ENCODE measurements at places on chromosomes 7 and 10.

- DNase-seq: no peak
Measured at GRCh38 chr7:81447351-81447952, 322.4 kb downstream of the HGF start.

GRCh38 chr7:41148521-41148951 is 554.4 kb downstream of the INHBA start:
- DNase-seq: no peak

GRCh38 chr10:64773357-64773756 is 1252.2 kb downstream of the REEP3 start:
- no peak for DNase-seq

- DNase-seq: no peak
Measured at GRCh38 chr10:91096274-91096673, 124.2 kb upstream of the PCGF5 start.

DNA sequence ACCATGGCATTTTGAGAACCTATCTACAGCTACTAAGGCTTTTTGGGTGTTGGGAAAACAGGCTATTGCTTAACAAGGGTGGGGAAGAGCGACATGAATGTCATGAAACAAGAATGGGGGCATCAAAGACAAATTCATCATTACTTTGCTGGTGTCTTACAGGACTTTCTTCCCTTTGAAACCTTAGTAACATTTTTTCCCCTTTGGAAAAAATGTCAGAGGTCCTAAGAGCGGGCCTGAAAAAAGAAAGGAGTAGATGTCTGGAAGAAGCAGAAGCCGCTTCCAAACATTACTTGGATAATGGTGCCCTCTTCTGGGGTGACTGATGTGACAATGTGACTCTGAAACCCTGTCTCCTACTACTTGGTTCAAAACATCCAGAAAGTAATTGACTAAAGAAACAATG is 3.8 kb upstream of the DDX50 start:
- DNase-seq: no peak

GRCh38 chr7:82406937-82407336 is 36.6 kb downstream of the CACNA2D1 start:
- no peak for DNase-seq

GRCh38 chr10:100129424-100129823 is 47.8 kb upstream of the CPN1 start:
- DNase-seq: no peak

GRCh38 chr7:131621652-131622051 is 65.2 kb upstream of the PODXL start:
- no peak for DNase-seq

DNA sequence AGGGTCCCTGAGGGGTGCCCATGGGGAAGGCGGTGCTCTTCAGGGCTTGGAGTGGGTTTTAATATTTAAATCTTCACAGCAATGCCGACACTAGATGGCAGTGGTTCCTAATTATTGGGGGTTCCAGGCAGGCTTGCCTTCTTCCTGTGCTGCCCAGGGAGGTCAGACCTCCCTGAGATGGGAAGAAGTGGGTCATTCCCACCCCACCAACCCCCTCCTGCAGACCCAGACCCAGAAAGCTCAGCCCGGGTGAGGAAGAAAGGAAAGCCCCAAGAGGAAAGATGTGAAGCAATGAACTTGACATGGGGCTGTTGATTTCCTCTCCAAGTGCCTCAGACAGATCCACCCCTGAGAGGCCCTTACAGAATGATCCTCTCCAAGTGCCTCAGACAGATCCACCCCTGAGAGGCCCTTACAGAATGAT is 85.1 kb upstream of the LANCL2 start:
- peak; percentile 26 for DNase-seq

DNA sequence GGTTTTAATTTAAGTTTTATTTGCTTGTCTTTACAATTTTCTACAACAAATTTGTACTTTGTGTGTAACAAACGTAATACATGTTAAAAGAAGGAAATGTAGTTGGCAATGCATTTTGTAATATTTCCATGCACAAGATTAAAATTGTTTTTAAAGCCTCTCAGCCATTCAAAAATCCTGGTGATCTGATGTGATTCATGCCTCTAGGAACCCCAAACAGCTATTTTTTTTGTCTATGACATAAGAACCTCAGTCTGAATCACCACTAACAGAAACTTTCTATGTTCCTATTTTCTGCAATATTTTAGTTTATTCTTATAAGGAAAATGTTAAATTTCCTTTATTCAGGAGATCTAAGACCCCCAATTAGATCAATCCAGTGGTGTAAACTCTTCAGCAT is 183.1 kb upstream of the YAE1 start:
- no peak for DNase-seq
